ENCODE measurements at places on chromosomes 16 and 17. TPM values are rescaled to one million over a fixed set of nuclear protein-coding genes. Genes with fewer than 3 reads are reported as not detected.
A peak's percentile ranks its signal among the peaks of the same experiment; 100 is the strongest.

GLTPD2 gene
- total RNA-seq, result not detected

DNA sequence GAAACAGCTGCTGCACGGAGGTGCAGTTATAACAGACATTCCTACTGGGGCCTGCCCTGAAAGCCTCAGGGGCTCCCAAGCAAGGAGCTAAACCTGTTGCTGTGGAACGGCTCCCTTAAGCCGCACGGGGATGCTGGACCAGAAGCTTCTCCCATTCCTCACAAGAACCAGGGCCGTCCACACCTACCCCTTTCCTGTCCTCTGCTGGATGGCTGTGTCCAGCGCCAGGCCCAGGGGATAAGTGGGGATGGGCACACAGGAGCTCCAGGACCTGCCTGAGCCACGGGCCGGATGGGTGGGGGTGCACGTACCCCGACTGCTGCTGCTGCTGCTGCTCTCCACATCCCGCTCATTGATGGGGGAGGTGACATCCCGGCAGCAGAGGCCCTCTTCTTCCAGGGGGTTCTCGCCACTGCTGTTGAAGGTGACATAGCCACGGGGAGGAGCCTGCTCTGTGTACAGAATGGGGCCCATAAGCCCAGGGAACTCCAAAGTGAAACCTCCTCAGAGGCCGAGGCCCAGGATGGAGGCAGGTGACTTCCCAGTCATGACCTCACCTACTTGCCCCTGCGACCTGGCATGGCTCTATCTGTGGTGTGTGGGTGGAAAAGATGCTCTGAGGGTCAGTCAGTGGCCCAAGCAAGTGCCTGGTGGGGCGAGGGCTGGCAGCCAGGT is 8.6 kb downstream of the NUDT16L1 start:
- no peaks in the 10 kb centered on the region for H3K4me1 ChIP-seq
- peaks cover 13% of the 10 kb centered on the region for H3K36me3 ChIP-seq
- no peak for DNase-seq
- H3K27ac ChIP-seq, result no peak overlapping the region

GRCh38 chr17:79778504-79779083 is 646 bp downstream of the CBX2 start:
- H3K27me3 ChIP-seq, result peaks cover 35% of the 10 kb centered on the region
- H3K27ac ChIP-seq, result no peak overlapping the region
- H3K4me3 ChIP-seq, result peak overlapping the region; percentile 51
- H3K4me1 ChIP-seq, result peaks cover 12% of the 10 kb centered on the region
- H3K36me3 ChIP-seq, result peaks cover 3% of the 10 kb centered on the region
- DNase-seq, result no peak

DNA sequence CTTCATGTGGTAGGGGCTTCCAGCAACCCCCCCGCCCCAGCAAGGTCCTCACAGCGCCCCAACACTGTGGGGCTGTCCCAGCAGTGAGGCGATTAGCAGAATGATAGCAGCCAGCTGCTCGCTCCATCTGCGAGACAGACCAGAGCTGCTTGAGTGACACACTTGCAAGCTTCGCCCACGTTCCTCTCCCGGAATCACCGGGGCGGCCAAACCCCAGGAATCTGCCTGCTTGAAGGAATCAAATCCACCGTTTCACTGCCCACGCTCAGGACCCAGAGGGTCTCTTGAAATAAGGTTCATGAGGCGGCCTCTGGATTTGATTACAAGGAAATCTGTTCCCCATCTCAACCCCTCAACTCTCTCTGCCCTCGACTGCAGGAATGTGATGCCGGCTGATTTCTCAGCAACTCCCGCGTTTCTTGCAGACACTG is 356.0 kb downstream of the C16orf95 start:
- peak; percentile 72 for DNase-seq
- H3K27me3 ChIP-seq, result peaks cover 7% of the 10 kb centered on the region
- no peak overlapping the region for H3K4me3 ChIP-seq
- no peaks in the 10 kb centered on the region for H3K36me3 ChIP-seq
- peaks cover 5% of the 10 kb centered on the region for H3K4me1 ChIP-seq

SLC5A11 gene
- not detected for total RNA-seq

CX3CL1 gene
- 12.1 TPM for total RNA-seq

All from astrocyte (in vitro differentiated cells and primary cell).